ENCODE measurements at places on chromosomes 16 and 17. TPM values are rescaled to one million over a fixed set of nuclear protein-coding genes. Genes with fewer than 3 reads are reported as not detected.

DPEP3 gene
- polyA plus RNA-seq = 0.09 TPM

SLC16A6 gene
- 0.72 TPM for polyA plus RNA-seq

ITGAL gene
- 4.1 TPM for polyA plus RNA-seq

RSKR gene
- 17.2 TPM for polyA plus RNA-seq

TLE7 gene
- not detected for polyA plus RNA-seq

NATD1 gene
- 26.4 TPM for polyA plus RNA-seq

EFCAB13 gene
- 5.2 TPM for polyA plus RNA-seq

STXBP4 gene
- 3.2 TPM for polyA plus RNA-seq

CYGB gene
- polyA plus RNA-seq = 22.7 TPM

DNAAF8 gene
- 1.1 TPM for polyA plus RNA-seq

CSH2 gene
- 0.61 TPM for polyA plus RNA-seq

EVPLL gene
- polyA plus RNA-seq = not detected

KRT39 gene
- 2.9 TPM for polyA plus RNA-seq

- no peak for DNase-seq
These were observed 47.7 kb upstream of the XYLT1 start for GRCh38 chr16:17518441-17518840.

DNA sequence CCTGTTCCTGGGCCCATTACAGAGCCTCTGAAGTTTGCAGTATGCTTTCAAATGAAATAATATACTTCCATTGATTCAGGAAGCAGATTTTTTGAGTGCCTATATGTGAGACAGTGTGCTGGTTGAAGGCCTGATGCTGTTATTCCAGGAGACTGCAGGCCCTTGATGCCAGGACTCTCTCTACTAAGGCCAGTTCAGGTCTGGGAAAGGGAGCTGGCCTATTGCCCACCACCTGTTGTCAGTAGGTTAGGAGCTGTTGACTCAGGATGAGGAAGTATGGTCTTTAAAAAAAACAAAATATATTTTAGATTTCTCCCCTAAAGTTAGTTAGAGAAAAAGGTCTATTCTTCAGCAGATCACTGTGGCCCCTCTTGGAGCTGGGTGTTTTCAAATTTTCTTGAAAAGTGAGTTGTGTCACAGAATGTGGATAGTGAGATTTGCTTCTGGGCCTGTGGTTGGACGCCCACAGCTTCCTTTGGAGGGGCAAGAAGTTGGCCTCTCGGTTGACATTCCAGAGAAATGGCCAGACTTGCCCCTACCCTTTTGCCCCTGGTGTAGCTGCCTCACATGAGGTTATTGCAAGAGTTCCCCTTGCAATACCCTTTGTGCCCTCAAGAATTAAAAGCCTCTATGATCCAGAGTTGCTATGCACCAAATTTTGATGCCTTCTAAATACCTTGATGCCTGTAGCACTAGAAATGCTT lies 7.9 kb downstream of the ESRP2 start:
- no peak for DNase-seq

GRCh38 chr16:89828199-89828869 lies at the start of gene SPIRE2:
Gene SPIRE2, plus strand, starts transcription at chr16:89828475. Its CDS starts 76 bp downstream, at chr16:89828551.
- peak; percentile 85 for DNase-seq

DNA sequence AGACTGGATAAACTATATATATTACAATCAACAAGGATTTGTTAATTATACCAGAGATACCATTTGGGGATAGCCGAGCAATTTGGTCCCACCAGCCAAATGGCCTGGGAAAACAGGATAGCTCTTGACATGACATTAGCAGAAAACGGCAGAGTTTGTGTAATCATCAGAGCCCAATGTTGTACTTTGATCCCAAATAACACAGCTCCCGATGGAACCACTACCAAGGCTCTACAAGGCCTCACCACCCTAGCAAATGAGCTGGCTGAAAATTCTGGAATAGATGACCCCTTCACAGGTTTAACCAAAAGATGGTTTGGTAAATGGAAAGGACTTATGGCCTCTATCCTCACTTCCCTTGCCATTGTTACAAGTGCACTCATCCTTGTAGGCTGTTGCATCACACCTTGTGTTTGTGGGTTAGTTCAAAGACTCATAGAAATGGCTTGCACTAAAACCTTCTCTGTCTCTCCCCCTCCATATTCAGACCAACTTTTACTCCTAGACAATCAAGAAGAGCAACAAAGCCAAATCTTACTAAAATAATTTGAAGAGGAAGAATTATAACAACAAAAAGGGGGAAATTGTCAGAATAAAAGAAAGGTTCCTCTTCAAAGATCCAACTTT lies 9.5 kb downstream of the TXNL4B start:
- DNase-seq = no peak

DNA sequence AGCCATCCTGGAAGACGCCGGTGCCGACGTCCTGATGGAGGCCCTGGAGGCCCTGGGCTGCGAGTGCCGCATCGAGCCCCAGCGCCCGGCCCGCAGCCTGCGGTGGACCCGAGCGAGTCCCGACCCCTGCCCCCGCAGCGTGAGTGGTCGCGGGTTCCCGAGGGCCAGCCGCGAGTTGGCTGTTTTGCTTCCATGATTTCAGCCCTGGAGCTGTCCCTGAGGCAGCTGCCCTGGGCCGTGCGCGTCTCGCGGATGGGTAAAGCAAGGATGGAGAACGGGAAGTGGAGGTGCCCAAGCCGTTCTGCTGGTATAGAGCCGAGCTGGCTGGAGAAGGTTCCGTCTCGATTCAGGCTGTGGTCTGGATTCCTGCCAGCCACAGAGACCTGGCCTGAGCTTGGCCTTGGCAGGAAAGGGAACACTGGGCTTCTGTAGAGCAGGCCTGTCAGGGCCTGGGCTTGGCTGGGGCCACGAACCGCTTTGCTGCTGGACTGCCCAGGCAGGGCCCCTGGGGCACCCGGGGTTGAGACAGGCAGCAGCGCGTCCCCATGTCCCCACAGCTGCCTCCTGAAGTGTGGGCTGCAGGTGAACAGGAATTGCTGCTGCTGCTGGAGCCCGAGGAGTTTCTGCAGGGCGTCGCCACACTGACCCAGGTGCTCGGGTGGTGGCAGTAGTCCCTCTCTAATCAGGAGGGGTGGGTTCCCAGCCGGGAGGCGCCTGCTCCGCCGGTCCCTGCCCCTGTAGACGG lies 941 bp upstream of the MRPS34 start:
- no peak for DNase-seq

DNA sequence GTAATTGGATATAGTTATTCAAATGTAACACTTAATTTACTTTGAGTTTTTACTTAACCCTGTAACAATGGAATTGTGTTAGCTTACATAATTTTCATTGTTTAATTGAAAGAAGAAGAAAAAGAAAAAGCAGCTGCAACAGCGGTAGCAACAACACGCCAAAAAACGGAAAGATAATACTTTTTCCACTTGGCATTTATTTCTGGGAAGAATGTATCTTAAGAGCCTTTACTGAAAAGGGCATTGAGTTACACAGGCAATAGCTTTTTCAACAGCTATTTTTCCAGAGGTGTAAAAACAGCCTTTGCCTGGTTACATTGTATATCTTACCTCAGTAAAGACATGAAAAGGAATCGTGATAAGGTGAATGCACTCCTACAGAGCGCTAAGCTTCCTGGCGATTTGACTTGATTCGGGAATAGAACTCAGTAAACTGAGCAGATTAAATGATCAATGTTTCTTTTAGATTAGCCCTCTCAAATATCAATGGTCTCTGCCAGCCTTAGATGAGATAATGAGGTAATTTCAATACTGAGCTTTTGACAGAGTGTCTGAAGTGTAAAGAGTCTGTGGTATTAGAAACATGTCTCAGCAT lies 311.3 kb downstream of the CDH13 start:
- no peak for DNase-seq

DNA sequence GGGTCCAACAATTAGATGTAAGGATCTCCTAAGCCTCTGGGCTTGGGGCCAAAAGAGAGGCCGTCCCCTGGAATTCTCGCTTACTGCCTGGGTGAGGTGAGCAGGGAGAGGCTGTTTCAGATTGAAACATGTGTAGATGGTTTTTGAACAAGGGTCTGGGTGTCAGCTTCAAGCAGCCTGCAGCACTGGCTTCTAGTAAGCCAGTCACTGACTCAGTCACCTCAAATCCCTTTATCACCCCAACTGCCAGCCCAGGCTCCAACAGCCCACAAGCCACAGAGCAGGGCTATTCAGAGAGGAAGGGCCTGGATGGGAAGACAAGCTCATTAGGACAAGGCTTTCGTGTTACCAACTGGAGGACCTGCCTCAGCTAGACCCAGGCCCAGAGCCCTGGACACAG lies 180.2 kb downstream of the CCT6B start:
- no peak for DNase-seq

GRCh38 chr17:59073972-59074371 lies 32.7 kb downstream of the TRIM37 start:
- DNase-seq = no peak

- peak; percentile 71 for DNase-seq
These were observed 101.6 kb upstream of the TOB1 start for GRCh38 chr17:50967795-50968194.

GRCh38 chr16:81251871-81252270 lies 13.4 kb downstream of the BCO1 start:
- DNase-seq = no peak

DNA sequence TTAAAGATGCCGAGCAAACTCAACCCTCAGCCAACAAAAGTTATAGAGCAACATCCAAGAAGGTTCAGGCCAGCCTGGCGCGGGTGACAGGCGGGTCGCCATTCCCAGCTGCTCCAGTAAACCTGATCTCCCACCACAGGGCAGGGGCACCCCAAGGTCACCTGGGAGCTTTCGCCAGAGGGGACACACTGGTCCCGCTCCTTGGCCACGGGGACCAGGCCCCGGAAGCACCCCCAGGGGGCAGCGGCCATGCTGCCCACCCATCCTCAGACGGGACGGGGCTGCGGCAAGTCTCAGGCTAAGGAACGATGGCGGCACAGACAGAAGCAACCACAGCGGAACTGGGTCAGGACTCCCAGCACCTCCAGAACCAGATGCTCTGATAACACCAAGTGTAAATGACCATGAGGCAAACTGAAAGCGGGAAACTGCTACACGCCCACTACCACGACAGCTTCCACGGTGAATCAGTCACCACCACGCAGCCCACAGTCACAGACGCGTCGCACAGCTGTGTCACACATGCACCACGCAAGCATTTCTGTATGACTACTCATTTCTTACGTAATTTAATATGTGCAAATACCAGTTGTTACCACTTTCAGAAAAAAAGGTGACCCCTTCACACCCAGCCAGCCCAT lies 14.1 kb upstream of the CCDC154 start:
- DNase-seq = no peak

GRCh38 chr17:7083592-7083991 lies 3.5 kb upstream of the CLEC10A start:
- no peak for DNase-seq

DNA sequence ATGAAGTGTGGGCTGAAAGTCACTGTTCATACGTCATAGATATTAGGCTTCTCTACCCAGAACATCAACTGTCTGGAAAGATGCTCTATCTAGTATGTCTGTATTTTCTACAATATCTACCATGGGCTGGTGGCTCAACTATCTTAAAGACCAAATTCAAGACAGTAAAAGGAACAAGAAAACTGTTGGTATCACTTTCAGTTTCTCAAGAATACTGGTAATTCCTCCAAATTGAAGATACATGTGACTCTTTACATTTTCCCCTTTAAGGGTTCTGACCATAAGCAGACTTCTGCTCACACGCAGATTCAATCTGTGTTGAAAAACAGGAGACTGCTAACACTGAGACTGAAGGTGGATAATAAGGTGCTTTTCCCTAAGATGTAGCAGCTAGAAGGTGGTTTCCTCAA lies 24.2 kb downstream of the XPO6 start:
- no peak for DNase-seq

- DNase-seq = no peak
These were observed 6.0 kb downstream of the FHOD1 start for GRCh38 chr16:67241008-67241900.

DNA sequence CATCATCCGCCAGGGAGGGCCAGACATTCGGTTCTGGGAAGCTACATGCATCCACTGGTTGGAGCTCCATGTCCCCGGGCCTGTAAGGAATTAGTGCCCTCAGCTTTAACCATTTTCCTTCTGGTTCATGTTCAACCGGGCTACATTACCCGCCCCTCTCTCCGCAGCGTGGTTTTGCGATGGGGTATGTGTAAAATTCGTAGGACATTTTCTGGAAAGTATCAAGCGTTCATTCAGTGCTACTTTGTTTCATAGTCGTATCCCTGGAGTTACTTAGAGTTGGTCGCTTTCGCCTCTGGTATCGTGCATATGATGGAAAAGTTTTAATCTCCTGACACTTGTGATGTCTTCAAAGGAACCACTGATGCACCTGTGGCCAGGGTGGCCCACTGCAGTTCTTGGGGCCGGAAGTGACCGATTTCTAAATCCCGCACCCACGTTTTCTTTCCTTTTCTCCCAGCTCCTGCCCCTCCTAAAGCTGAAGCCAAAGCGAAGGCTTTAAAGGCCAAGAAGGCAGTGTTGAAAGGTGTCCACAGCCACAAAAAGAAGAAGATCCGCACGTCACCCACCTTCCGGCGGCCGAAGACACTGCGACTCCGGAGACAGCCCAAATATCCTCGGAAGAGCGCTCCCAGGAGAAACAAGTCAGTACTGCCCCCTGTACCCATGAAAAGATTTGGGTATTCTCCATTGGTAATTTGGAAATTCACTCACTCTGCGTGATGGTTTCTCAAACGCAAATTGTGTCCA lies 637 bp downstream of the RPL23A start:
- no peak for DNase-seq

DNA sequence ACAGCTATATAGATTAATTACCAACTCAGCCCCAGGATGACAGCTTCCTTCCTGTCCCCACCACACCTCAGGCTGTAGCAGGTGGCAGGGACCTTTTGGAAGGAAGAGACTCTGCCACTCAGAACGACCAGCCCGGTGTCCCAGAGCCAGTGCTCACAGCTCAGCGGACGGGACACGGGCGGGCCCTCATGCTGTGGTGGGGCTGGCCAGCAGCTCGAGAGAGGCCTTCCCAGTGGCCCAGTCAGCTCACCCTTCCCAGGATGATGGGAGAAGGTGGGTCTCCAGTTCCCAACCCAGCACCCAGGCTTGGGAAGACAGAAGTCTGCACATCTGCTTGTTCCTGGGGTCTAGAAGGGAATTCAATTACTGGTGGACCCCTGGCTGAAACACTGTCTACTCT lies 10.5 kb downstream of the NUDT16L1 start:
- DNase-seq = no peak

GRCh38 chr16:30184891-30185682 lies 1.7 kb downstream of the CORO1A start:
- DNase-seq = no peak

- DNase-seq = no peak
These were observed 133.5 kb downstream of the SEC14L1 start for GRCh38 chr17:77274096-77274845.

- no peak for DNase-seq
These were observed 3.4 kb upstream of the PITPNM3 start for GRCh38 chr17:6559753-6560215.

DNA sequence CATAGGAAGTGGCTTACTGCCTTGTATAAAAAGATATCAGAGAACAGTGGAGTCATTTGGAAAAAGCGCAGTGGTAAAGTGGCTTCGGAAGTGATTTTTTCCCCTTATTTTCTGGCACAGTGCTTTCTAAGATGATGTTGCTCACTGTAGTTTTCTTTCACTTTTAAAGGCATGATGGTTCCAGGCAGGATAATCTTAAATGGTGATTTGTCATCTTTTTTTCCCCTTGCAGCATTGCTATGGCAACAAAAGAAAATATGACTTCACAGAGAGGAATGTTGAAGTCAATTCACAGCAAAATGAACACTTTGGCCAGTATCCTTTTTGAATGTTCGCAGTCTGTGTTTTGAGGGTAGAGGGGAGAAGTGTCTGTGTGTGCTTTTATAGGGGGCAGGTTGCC lies 42.5 kb downstream of the GOSR1 start:
- DNase-seq = peak; percentile 79

GRCh38 chr17:30552994-30553566 lies 75.9 kb downstream of the GOSR1 start:
- no peak for DNase-seq

GRCh38 chr16:53147500-53148065 lies 92.8 kb downstream of the CHD9 start:
- DNase-seq = no peak

- DNase-seq = no peak
These were observed 66.5 kb downstream of the ATP2C2 start for GRCh38 chr16:84434800-84435199.
